ENCODE measurements at places on chromosomes 12 and 14. TPM values are rescaled to one million over a fixed set of nuclear protein-coding genes. Genes with fewer than 3 reads are reported as not detected.
A peak's percentile ranks its signal among the peaks of the same experiment; 100 is the strongest.

Gene RNFT2
- total RNA-seq = 4.3 TPM

Gene USP44
- total RNA-seq = 2.8 TPM

Gene MYH6
- not detected for total RNA-seq

Gene CACNA2D4
- total RNA-seq = 1.7 TPM

Gene NAV3
- 5.7 TPM for total RNA-seq

Gene FAM186B
- 1.6 TPM for total RNA-seq

Gene CCDC77
- 10.2 TPM for total RNA-seq

Gene DDX47
- total RNA-seq = 78.7 TPM

Gene RAD9B
- total RNA-seq = 0.45 TPM

Gene ABCC9
- 39.1 TPM for total RNA-seq

Gene IRAK4
- total RNA-seq = 51.3 TPM

Gene EML5
- total RNA-seq = 3.8 TPM

GRCh38 chr14:34593740-34594375 lies 36.1 kb downstream of the SNX6 start:
- no peak overlapping the region for H3K4me3 ChIP-seq
- peaks cover 80% of the 10 kb centered on the region for H3K36me3 ChIP-seq
- H3K4me1 ChIP-seq = peaks cover 3% of the 10 kb centered on the region
- no peak for DNase-seq
- no peak overlapping the region for H3K27ac ChIP-seq

DNA sequence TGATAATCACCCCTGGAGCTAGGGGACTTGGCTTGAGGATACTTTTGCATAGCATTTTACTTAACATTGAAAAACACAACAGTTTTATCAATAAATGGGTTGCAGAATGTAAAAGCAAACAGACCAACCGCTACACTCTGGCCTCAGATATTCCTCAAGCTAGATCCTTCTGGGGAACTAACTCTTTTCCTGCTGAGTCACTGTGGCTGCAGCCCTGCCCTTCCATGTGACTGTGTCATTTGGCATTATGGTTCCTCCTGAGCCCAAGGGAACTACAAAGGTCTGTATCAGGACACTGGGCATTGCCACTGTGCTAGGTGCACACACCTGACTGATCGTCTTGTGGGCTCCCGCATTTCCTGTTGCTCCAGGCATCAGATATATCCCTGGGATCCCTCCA lies 56.6 kb downstream of the TTC9 start:
- H3K27ac ChIP-seq = no peak overlapping the region
- H3K27me3 ChIP-seq = no peaks in the 10 kb centered on the region
- H3K4me1 ChIP-seq = peaks cover 36% of the 10 kb centered on the region

- H3K36me3 ChIP-seq = no peaks in the 10 kb centered on the region
- no peaks in the 10 kb centered on the region for H3K27me3 ChIP-seq
- no peak for DNase-seq
- no peak overlapping the region for H3K4me3 ChIP-seq
Observed at GRCh38 chr12:13812168-13812567, 169.2 kb downstream of the GRIN2B start.

DNA sequence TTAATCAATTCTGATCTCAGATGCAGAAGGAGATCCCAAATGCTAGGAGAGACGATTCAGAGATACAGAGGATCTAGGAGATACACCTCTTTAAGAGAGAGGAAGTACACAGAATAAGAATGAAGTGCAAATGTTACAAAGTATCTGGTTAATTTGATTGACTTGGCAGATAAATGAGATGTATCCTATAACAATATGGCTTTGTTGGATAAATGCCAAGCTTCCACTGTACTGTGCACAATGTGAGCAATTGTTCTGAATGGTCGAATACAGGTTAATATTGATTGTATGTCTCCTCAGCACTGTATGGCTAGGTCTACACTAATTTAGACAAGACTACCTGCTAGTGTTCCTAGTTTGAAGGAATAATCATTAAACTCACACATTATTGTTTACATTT lies 119.6 kb upstream of the PTPRB start:
- DNase-seq = no peak
- H3K27me3 ChIP-seq = no peaks in the 10 kb centered on the region
- no peak overlapping the region for H3K27ac ChIP-seq
- H3K4me1 ChIP-seq = no peaks in the 10 kb centered on the region
- H3K4me3 ChIP-seq = no peak overlapping the region
- no peaks in the 10 kb centered on the region for H3K36me3 ChIP-seq

DNA sequence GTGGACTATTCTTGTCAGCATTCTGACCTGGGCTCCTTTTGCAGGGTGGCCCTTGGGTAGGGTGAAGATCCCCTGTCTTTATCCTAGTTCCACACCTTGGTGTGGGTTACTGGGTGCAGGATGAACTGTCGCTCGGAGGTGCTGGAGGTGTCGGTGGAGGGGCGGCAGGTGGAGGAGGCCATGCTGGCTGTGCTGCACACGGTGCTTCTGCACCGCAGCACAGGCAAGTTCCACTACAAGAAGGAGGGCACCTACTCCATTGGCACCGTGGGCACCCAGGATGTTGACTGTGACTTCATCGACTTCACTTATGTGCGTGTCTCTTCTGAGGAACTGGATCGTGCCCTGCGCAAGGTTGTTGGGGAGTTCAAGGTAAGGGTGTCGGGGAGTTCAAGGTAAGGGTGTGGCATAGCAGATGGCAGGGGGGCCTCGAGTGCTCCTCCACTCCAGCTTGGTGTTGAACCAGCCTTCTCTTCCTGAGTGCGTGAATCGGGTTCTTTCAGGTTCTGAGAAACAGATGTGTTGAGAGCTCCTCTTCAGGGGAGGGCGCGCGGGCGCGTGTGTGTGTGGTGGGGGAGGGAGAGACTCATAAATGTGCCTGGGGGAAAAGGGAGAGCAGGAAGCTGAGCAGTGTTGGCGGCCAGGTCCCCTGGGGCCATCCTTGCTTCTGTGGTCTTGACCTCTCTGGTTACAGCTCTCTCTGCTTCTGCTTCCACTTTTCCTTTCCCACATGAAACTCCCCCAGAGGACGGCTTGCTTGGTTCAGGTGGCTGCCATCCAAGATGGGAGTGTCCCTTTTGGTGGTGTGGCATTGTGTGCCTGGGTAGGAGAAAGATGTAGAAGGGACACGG lies 4.0 kb downstream of the ATG101 start:
- H3K36me3 ChIP-seq = peaks cover 17% of the 10 kb centered on the region
- H3K27me3 ChIP-seq = no peaks in the 10 kb centered on the region
- H3K4me1 ChIP-seq = peaks cover 45% of the 10 kb centered on the region
- DNase-seq = peak; percentile 50

DNA sequence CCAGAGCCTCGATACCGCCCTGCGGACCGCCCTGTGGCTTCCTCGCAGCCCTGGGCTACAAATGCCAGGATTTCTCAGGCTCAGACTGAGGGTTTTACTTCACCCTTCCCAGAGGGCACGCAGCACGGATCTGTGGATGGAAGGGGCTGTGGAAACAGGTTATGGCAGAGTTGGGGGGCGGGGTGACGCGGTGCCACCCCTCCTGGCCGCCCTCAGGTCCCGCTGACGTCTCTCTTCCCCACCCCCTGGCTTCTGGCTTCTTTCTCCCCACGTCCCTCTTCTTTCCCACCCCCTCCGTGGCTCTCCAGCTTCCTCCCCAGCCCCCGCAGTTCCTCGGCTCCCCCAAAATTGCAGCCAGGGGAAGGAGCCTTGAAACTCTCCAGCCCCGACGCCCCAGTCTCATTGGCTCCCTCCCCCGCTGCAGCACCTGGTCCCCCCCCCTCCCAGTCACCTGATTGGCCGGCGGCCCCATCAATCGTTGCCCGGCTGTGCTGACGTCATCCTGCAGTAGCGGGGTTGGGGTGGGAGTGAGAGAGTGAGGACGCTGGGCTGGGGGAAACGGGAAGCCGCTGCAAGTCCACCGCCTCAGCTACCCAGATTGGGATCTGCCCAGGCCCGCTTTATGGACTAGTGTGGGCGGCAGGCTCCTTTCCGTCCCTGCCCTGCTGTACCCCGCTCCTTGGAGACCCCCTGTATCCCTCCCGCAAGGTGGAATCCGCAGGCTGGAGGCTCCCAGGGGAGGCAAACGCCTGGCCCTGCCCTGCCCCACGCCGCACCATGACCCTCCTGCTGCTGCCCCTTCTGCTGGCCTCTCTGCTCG lies at the start of gene CLSTN3:
Gene CLSTN3, plus strand, starts transcription at position 500 of the 820 bp plus-strand sequence. Its CDS starts 278 bp downstream, at position 778.
- peak; percentile 82 for DNase-seq
- peak within 1 kb of the TSS; percentile 67 for H3K4me3 ChIP-seq
- H3K4me1 ChIP-seq = peaks cover 14% of the 10 kb centered on the region
- peak within 1 kb of the TSS; percentile 69 for H3K27ac ChIP-seq
- H3K36me3 ChIP-seq = peaks cover 7% of the 10 kb centered on the region
- no peaks in the 10 kb centered on the region for H3K27me3 ChIP-seq

GRCh38 chr12:109947521-109947920 lies 47.4 kb downstream of the TCHP start:
- no peak overlapping the region for H3K4me3 ChIP-seq
- no peaks in the 10 kb centered on the region for H3K27me3 ChIP-seq
- peaks cover 12% of the 10 kb centered on the region for H3K36me3 ChIP-seq
- no peak for DNase-seq

DNA sequence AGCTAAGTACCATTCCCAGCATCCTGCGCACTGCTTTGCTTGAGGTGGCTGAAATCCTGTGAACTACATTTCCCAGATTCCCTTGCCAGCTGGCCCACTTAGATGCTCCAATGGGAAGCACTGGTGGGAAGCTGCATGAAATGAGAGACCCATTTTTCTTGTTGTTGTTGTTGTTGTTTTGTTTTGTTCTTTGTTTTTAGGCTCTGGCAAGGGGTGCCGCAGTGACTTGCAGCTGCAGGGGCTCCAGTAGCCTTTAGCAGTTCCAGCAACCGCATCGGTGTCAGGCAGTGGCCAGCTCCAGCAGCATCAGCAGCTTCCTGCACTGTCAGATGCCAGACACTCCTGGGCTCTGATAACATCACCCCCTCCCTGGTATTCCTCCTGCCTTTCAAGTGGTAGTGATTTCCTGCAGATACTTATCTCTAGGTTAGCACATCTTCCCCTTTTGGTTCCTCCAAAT lies 8.8 kb upstream of the EGLN3 start:
- H3K27ac ChIP-seq = no peak overlapping the region
- H3K27me3 ChIP-seq = no peaks in the 10 kb centered on the region
- no peak for DNase-seq

GRCh38 chr12:65951697-65952096 lies 127.4 kb downstream of the HMGA2 start:
- H3K4me1 ChIP-seq = peaks cover 24% of the 10 kb centered on the region
- H3K36me3 ChIP-seq = no peaks in the 10 kb centered on the region
- DNase-seq = no peak
- H3K27me3 ChIP-seq = no peaks in the 10 kb centered on the region
- no peak overlapping the region for H3K27ac ChIP-seq

- no peak for DNase-seq
- H3K27me3 ChIP-seq = no peaks in the 10 kb centered on the region
- H3K27ac ChIP-seq = no peak overlapping the region
- H3K4me1 ChIP-seq = no peaks in the 10 kb centered on the region
- no peak overlapping the region for H3K4me3 ChIP-seq
Observed at GRCh38 chr12:24200010-24200409, 250.5 kb upstream of the SOX5 start.

- no peak for DNase-seq
- peaks cover 23% of the 10 kb centered on the region for H3K4me1 ChIP-seq
- no peak overlapping the region for H3K27ac ChIP-seq
- H3K4me3 ChIP-seq = peak overlapping the region; percentile 12
- H3K27me3 ChIP-seq = peaks cover 29% of the 10 kb centered on the region
Observed at GRCh38 chr12:48970702-48971334, 717 bp downstream of the WNT10B start.

DNA sequence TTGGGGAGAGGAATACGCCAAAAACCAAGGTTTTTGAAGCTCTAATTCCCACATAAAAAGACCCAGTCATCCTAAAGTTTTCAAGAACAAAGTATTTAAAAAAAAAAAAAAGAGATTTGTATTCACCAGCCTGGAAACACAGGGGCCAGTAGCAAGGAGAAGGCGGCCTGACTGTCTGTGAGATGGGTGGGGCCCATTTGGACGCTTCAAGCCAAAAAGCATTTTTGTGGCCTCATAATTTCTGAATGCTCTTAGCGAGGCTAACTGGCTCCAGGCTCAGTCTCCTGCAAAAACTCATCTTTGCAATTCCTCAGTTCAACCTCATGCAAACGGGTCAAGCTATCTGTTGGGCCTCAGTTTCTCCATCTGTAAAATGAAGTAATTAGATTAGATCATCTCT lies 514.1 kb downstream of the MED13L start:
- H3K4me1 ChIP-seq = no peaks in the 10 kb centered on the region
- DNase-seq = no peak
- H3K36me3 ChIP-seq = no peaks in the 10 kb centered on the region
- H3K4me3 ChIP-seq = no peak overlapping the region
- H3K27ac ChIP-seq = no peak overlapping the region

- peaks cover 1% of the 10 kb centered on the region for H3K4me1 ChIP-seq
- H3K36me3 ChIP-seq = no peaks in the 10 kb centered on the region
- H3K4me3 ChIP-seq = no peak overlapping the region
Observed at GRCh38 chr12:144650-145284, 69.2 kb downstream of the SLC6A12 start.

DNA sequence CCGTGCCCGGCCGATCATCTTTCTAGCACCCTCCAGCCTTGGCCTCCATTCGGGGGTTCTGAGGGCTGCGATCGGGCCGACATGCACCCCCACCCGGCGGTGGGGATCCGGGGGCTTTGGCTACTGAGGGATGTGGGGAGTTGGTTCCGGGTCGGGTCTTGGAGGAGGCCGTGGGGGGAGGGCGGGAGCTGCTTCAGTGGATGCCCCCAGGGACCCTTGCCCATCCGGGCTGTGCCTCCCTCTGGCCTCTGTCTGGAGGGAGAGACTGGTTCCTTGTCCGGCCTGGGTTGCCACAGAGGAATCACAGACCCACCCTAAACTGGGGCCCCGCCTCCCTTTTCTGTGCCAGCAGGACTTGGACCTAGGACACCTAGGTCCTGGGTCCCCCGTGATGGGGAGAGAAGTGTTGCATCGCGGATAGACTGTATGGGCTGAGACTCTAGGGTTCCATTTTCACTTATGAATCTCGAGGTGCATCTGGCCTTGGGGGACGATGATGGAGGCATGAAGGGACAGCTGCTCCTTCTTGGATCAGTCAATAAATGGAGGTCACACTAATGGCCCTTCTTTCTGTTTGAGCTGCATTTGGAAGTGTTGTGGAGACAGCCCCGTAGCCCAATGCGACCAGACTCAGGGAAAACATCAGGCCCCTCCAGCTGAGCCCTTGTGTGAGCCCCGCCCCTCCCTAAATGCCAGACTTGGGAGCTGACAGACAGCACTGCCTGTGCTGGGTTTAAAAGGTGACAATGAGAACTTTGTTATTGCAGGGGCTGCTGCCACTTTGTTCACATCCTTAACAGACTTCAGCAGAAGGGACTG lies 577 bp downstream of the DTX3 start:
- H3K4me1 ChIP-seq = peaks cover 15% of the 10 kb centered on the region
- peak overlapping the region; percentile 21 for H3K4me3 ChIP-seq
- peak overlapping the region; percentile 93 for H3K27ac ChIP-seq
- no peaks in the 10 kb centered on the region for H3K27me3 ChIP-seq
- DNase-seq = peak; percentile 58

GRCh38 chr12:6310771-6311610 lies 509 bp downstream of the PLEKHG6 start:
- H3K27ac ChIP-seq = no peak overlapping the region
- DNase-seq = peak; percentile 45
- H3K36me3 ChIP-seq = no peaks in the 10 kb centered on the region
- peak overlapping the region; percentile 52 for H3K4me3 ChIP-seq
- H3K4me1 ChIP-seq = peaks cover 10% of the 10 kb centered on the region
